ENCODE measurements at places on chromosomes 6 and 20.
A peak's percentile ranks its signal among the peaks of the same experiment; 100 is the strongest.

DNA sequence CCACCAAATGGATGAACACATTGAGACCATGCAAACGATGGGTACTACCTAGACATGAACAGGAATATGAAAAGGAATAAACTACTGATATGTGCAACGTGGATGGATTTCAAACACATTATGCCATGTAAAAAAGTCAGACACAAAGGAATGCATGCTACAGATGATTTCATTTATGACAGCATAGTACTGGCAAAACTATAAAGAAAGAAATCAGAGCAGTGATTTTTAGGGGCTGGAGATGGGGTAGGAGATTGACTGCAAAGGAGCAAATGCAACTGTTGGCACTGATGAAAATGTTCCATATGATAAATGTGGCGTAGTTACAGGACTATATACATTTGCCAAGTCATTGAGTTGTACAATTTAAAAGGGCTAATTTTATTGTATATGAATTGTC is 13.4 kb upstream of the COL12A1 start:
- no peak for DNase-seq

DNA sequence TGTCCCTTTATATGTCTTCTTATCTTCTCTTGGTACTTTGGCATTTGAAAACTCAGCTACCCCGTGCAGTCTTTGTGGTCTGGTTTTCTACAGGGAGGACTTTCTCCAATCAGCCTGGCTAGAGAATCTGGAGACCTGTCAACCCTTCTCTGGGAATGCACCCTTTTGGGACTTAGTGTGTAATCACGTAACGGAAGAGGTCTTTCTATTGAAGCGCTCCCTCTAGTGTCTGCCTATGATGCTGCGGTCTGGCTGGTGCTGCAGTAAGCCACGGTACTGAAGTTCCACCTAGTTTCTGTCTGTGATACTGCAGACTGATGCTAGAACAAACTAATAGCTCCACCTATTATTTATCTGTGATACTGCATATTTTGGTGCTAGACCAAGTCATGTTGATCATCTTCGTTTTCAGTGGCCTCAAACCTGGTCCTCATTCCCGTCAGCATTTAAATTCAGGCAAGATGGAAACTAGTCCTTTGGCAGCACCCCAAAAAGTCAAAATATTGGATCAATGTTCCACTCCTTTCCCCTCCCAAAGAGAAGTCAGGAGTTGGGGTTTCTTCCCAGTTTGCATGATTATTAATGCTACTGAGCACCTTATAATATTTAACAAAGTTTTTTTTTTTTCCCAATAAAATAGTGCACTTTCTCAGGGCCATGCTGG is 12.5 kb upstream of the SIRPB2 start:
- DNase-seq: peak; percentile 79

GRCh38 chr6:170268216-170269129 is 22.4 kb downstream of the DLL1 start:
- no peak for DNase-seq

- no peak for DNase-seq
These were observed 47.1 kb upstream of the ENTPD6 start for GRCh38 chr20:25148181-25148981.

GRCh38 chr6:145275787-145276186 is 459.5 kb downstream of the EPM2A start:
- DNase-seq: no peak

- no peak for DNase-seq
These were observed 474 bp downstream of the CEBPB start for GRCh38 chr20:50191065-50191543.

DNA sequence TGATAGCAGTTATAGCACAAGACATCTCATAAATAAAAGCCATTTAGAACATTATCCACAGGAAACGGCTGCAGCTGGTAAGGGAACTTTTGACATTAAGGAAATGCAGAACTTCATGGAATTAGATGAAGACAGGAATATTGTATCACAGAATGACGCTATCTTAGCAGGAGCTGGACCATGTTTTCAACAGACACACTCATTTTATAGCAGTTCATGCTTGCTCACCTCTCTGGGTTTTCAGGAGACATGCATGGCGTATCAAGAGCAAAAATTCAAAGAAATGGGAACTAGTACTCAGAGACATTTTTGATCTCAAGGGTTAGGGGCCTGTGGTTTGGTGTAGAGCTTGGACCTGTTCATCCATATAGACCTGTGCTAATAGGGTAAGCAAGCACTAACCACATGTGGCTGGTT is 125.0 kb downstream of the FYN start:
- no peak for DNase-seq

DNA sequence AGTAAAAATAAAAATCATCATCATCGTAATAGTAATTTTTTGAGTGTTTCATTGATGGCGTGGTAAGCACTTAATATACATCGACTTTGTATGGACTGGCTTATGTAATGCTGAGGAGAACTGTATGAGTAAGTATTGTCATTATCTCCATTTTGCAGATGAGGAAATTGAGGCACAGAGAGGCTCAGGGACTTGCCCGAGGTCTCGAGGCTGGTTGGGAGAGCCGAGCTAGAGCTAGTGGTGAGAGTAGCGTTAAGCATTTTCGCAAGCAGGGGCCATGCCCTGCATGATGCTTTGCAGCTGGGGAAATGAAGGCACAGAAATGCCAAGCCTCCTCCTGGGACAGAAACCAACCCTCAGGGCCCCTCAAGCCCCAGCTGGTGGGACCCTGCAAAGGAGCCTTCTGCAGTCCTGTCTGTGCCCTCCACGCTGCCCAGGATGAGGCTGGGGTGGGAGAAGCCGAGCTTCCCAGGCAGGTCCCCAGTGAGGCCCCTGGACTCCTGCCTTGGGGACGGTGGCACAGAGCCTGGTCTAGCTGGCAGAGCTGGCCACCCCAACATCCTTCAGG is 31.1 kb upstream of the STX16 start:
- no peak for DNase-seq
